ENCODE measurements at places on chromosomes 3 and 15.

- DNase-seq, result peak; percentile 74
Observed at GRCh38 chr3:42061713-42062380, 29.3 kb upstream of the TRAK1 start.

- DNase-seq, result no peak
Observed at GRCh38 chr3:150255413-150255812, 152.7 kb upstream of the TSC22D2 start.

DNA sequence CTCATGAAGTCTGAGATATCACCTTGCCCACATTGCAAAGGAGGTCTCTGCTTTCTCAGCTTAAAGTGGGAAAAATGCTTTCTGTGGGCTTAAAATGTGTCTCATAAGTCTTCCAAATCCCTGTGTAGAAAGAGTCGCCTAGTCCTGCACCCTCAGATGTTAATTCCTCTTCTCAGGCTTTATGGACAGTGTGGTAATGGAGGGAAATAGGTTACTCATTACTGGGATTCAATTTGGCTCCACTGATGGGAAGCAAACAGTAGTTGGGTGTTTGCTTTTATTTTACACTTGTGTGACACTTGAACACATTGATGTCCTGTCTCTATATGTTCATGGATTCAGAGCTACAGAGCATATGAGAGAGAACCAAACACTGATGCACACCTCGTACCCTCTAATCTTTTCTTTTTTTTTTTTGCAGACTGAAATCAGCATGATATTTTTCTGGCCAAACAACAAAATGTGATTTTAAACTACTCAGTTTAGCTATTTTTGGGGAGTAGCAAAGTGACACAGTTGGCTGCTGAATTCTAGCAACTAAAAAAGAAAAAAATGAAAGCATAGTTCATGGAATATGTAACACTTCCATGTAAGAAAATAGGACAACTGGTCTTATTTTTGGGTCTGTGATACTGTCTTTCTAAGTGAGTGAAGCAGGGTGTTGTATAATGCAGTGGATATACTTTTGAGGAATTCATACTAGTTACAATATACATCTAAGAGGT, 8.6 kb downstream of the PTPRG start:
- no peak for DNase-seq

DNA sequence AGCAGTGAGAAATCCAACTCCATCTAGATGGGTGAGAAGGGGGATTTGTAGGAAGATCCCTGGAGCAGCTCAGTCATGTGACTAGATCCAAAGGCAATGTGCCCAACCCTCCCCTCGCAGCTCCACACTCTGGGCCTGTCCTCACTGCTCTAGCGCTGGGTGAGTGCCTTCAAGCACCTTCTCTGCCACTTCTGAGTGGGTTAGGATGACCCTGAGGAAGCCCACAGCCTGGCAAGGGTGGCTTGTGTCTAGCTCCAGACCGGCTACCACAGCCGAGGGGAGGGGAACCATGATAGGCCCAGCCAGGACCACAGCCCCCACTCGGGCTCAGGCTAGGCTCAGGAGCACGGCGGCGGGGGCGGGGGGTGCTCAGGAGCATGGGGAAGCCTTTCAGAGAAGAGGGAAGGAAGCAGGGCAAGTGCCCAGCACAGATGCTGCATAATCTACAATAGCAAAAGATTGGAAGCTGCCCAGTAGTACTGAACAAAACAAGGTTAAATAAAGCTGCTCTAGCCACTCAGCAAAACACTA, 1.7 kb downstream of the SPATA12 start:
- DNase-seq, result peak; percentile 52

GRCh38 chr3:192351441-192351840, 375.9 kb downstream of the FGF12 start:
- DNase-seq, result no peak

DNA sequence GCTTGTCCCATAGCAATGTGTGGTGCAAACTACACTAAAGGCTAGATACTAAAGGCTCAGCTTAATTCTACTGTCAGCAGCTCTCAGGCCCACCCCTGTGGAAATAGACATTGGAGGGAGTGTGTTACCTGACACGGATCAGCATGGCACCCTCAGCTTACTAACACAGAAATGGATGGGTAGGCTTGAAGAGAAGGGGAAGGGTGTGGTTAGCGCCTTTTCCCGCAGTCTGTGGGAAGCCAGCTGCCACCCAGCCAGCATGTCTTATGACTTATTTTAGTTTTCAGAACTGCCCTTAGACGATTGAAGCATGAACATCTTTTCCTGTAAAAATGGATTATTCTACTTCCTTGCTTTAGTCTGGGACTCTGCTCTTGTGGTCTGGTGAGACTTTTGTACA, 25.8 kb upstream of the ADPGK start:
- no peak for DNase-seq

GRCh38 chr3:129382366-129382765, 46.1 kb downstream of the EFCAB12 start:
- DNase-seq, result no peak

DNA sequence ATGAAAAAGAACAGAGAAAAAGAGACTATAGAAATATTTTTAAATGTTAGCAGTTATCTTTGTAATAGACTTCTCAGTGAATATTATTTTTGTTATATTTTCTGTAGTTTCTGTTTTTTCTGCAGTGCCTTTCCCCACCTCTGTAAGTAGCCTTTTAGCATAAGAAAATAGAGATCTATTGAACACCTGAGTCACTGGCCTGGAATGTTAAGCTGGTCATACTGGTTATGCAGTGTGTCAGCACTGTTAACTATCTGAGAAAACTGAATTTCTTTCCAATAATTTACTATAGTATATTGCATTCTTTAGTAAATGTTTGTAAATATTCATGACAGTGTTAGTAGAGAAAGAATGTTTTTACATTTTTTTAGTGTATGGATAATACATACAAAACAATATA, 79.8 kb downstream of the NECTIN3 start:
- peak; percentile 79 for DNase-seq

- DNase-seq, result no peak
Observed at GRCh38 chr3:5563537-5564277, 376.2 kb downstream of the EDEM1 start.

DNA sequence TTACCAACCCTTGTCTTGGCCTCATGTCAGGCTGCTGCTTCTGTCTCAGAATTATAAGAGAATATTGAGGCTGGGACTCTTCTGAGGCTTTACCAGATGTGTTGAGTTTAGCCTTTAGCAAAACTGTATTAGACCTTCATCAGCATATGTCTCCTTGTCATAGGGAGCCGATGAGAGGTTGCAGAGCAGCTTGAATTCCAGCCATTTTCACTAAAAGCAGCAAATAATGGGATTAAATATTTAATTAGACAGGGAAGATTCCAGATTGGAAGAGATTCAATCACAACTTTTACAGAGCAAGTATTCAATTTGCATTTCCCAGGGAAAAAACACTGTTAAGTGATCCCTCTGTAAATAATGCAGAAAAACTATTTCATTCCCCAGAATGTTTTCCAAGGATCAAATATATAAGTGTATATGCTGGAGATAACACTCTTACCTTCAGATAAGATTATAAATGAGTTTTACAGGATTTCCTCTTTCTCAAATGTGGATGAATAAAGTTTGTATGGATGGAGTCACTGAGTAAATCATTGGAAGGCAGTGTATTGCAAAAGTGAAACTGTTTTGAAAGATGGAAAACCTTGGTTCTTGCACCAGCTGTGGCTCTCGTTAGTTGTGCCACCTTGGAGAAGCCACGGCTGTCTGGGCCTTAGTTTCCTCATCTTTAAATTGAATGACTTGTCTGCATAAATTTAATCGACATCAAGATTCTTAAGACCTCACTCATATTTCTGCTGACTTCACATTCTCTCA, 466.4 kb upstream of the SGO1 start:
- DNase-seq, result no peak

DNA sequence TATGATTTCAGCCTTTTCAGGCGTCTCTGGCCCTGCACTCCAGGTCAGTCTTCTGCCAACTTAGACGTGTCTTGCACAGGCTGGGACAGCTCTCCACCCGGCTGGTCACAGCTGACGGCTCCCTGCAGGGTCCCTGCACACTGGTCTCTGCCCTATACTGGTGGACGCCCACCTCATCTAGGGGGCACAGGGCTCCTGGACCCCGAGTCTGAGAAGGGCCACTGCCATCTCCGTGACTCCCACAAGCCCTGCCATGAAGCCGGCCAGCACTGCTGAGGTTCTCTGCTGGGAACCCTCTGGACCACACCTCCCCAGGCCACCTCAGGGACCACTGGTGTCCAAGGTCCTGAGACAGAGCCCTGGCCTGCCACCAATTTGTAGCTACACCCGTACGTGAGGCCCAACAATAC, 40.5 kb downstream of the CYFIP1 start:
- DNase-seq, result no peak

DNA sequence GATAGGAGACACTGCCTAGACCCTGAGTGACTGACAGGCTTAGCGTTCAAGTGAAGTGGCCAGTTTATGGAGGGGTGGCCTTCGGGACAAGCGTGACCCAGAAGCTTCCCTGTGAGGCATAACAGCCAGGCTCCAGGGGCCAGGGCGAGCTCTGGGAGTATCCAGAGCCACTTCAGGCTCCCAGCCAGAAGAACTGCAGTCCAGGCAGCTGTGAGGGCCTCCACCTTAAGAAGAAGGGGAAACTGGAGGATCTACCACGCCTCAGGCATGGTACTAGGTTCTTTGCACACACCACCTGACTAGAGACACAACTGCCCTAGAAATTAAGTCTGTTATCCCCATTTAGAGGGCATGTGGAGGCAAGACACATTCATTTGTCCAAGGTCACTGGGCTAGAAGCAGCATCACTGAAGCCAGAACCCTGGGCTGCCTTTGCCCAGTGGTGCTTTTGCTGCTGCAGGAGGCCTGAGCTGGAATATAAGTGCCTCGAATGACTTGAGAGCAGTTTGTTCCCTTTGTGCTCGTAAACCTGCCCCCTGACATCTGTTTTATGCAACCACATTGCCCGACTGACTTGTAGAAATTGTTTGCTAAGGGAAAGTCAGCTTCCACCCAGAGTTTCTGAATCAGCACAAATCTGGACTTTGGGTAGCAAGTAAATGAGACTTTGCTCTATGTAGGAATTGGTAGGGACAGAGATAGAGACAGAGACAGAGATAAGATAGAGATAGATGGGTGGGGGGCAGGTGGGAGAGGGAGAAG, 23.3 kb downstream of the RASGRF1 start:
- no peak for DNase-seq

DNA sequence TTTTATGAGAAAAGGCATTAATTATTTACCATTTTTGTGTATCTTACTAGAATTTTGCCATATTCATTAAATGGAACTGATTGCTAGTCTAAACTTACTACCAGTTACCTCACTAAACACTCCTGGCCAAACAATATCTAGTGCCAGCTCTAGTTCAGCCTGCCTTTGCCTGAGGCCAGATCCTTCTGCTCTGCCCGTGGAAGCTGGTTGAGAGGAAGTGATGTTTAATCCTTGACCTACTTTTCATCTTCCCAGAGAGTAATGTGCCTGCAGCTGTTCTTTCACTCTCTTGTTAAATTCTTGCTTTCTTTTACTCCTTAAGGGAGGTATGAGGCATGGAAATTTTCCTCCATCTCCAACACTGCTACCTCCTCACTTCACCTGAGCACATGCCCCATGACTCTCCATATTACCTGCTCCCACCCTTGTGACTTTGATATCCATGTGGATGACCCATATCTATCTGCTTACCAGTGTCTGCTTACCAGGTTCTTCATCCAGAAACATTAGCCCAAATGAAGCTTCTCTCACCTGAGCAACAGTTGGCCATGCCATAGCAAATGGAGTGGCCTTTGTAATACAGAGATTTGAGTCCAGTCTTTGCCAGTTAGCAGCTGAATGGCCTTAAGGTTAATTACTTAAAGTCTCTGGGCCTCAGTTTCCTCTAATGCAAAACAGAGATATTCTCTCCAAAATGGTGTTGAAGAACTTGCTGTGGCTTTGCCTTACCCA, 53.4 kb downstream of the UBE2E1 start:
- DNase-seq, result no peak

GRCh38 chr15:32642667-32643435, 1.3 kb downstream of the SCG5 start:
- peak; percentile 17 for DNase-seq

- no peak for DNase-seq
Observed at GRCh38 chr15:33797651-33798050, 170.6 kb upstream of the CHRM5 start.

- peak; percentile 100 for DNase-seq
Observed at GRCh38 chr3:36992806-36993325, at the start of gene EPM2AIP1. Gene EPM2AIP1 (minus strand): TSS chr3:36993131. CDS start chr3:36993077, 54 bp downstream.

GRCh38 chr3:33395900-33396299, 44.3 kb downstream of the UBP1 start:
- no peak for DNase-seq

GRCh38 chr15:22844421-22845288, 6.2 kb downstream of the NIPA2 start:
- DNase-seq, result no peak

DNA sequence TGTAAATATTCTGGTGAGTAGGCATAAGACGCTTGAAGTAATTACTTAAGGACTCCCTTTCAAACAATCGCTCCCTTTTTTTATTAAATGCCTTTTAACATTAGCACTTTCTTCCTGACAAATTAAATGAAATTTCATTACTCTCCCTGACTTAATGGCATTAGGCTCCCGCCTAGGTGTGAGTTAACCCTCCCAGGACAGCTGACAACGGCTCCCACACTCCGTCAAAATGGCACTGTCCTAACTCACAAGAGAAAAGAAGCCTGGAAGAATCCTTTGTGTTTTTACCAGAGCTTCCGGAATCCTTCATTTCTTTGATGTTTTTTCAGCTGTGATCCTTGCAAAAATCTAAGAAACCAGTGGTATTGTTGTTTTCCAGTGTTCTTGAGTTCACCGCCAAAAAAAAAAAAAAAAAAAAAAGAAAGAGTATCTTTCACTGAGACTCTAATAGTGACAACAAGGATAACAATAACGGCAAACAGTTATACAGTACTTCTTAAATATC, 861.0 kb upstream of the NR2F2 start:
- DNase-seq, result no peak

DNA sequence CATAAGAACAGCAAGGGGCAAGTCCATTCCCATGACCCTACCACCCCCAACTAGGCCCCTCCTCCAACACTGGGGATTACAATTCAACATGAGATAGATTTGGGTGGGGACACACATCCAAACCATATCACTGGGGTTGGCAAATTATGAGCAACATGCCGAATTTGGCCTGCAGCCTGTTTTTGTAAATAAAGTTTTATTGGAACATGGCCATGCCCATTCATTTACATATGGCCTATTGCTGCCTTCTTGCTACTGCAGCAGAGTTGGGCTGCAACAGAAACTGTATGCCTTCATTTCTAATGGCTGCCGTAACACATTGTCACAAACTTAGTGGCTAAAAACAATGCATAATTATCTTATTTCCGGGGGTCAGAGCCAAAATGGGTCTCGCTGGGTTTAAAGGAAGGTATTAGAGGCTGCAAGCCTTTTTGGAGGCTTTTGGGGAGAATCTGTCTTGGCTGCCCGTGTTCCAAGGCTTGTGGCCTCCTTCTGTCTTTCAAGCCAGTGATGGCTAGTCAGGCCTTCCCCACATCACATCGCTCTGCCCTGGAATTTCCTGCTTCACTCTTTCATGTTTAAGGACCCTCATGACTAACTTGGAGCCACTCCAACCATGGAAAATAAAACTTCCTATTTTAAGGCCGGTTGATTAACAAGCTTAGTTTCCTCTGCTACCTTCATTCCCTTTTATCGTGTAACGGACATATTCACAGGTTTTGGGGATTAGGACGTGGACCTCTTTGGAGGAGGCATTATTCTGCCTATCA, 428.5 kb upstream of the PROK2 start:
- no peak for DNase-seq

- no peak for DNase-seq
Observed at GRCh38 chr15:75052972-75053747, 29.8 kb downstream of the PPCDC start.

- no peak for DNase-seq
Observed at GRCh38 chr3:185309302-185309701, 53.6 kb upstream of the MAP3K13 start.

- DNase-seq, result no peak
Observed at GRCh38 chr15:52496776-52497470, 31.8 kb downstream of the MYO5A start.
